Left forelimb (tissue), 1 donor: ENCODE measurements at places on chromosomes 1 and 21.

DNA sequence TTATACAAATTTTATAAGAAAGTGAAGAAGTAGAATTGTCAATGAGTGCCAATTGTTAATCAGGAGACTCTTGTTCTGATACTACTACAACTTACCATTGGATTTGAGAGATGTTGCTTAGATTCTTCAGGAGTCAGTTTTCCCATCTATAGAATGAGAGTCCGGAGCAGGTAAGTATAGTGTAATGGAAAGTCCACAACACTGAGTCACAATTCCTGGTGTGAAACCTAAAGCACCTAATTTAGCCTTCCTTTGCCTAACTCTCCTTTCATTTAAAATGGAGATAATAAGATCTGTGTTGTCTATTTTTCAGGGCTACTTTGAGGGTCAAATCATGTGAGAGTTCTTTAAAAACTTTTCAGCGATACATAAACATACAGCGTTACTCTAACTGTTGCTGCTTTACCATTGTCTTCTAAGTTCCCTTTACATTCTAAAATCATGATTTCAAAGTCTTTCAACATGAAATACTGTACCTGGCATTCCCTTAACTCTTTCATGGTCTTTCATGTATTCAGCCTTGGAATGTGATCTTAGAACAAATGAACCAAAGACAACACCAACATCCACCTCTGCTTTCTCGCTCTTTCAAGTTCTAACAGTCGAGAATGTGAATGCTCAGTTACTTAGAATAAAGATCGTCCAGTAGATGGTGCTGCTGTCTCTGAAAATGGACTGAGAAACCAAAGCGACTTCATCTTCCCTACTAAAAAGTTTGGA is 90.9 kb downstream of the SLC30A10 start:
- no peak for DNase-seq

- DNase-seq = no peak
Observed at GRCh38 chr1:223549740-223550139, 115.8 kb downstream of the CAPN8 start.

DNA sequence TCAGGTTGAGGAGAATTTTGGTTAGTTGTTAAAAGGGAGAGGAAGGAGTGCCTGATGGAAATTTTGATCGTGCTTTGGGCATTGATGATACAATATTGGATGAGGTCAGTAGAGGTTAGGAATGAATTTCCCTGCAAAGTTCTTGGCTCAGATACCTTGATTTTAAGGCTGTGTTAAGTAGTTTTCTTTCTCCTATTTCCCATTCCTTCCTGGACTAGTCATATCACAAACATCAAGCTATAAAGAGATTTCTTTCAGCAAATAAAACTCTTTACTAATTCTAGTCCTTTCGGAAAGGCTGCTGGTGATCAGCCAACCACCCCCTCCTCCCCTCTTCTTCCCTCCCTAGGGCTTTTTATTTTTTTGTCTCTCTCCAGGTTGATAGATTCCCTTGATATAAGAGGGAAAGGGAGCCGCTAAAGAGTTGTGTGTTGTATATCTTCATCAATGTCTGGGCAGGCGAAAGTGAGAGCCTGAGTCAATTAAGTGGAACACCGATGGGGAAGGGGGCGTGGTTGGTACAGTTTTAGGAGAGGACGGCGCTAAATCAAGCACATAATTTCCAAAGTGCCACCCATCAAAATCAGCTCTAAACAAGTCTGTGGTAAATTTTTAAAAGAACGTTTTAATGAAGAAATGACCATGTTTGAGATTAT is 100.1 kb upstream of the PLXNA2 start:
- DNase-seq = no peak

DNA sequence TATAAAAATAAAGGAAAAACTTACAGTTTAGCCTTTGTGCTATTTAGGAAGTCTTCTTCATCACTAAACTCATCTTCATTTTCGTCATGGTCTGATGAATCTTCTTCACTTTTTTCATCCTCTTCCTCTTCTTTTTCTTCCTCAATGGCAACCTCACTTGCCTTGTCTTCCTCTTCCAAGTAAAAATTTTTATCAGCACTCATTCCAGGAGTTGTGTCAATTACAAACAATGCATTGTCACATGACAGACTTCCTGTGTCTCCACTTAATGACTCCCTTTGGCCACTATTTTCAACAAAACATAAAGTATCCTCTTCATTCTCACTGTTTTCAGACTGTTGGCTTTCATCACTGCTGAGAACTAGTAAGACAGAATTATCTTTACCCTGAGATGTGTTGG is 2.8 kb downstream of the DNTTIP2 start:
- DNase-seq = no peak

DNA sequence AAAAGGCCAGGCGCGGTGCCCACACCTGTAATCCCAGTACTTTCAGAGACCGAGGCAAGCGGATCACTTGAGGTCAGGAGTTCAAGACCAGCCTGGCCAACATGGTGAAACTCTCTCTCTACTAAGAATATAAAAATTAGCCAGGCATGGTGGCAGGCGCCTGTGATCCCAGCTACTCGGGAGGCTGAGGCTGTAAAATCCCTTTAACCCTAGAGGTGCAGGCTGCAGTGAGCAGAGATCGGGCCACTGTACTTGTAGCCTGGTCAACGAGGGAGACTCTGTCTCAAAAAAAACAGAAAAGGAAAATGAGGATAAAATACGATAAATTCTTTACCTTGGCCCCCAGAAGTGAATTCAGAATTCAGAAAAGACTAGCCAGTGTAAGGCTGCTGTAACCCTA is 1.6 kb downstream of the TMEM50B start:
- DNase-seq = no peak

DNA sequence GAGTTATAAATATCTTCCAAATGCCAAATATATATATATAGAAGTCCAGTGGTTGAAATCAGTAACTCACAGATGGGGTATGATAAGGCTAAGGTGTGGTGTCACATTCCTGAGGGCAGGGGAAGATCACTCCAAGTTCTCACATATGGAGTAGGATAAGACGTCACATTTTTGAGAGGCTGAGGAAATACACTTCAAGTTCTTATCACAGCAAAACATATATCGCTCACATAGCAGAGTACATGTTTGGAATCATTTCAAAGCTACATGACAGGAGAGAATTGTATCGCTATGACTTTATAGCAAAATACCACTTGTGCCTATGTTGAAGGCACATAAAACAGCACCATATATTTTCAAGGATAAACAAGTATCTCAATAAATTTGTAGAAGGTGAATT is 55.1 kb downstream of the RBM11 start:
- no peak for DNase-seq

DNA sequence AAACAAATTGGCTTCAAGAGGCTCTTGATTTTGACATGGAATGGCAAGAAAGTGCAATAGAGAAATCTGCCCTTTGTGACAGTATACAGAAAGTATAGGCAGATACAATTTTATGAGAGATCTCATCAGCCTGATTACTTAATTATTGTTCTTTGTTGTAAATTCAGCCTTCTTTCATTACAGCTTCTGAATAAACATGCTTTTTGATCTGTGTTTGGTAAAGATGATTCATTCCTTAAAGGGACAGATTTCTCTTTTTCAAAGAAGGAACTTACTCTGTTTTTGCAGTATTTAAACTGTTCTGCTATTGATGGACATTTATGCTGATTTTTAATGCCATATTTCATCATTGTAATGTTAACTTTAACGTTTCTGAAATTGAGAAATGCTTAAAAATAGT is 13.7 kb upstream of the MPC2 start:
- DNase-seq = no peak

GRCh38 chr1:116769561-116769977 is 15.3 kb downstream of the CD2 start:
- no peak for DNase-seq

DNA sequence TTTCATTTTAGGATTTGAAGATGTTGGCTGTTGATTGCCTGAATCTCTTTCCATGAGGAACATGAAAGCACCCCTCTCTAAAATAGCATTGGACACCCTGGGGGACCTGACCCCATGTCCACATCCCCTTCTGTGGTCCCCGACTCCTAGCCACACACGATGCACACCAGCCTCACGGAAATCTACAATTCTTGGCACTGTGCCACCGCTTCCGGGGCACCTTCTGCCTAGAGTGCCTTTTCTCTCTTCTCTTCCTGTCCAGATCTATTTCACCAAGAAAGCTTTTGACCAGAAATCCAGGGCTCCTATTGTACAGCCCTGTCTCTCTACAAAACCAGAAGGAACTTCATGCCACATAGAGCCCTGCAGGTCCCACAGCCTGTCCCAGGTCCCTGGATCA is 50.3 kb downstream of the MYSM1 start:
- no peak for DNase-seq

- no peak for DNase-seq
Observed at GRCh38 chr21:34865400-34866241, 183.5 kb downstream of the RUNX1 start.

- DNase-seq = no peak
Observed at GRCh38 chr1:21775550-21775914, 7.4 kb downstream of the USP48 start.

GRCh38 chr1:177020851-177021589 is 143.5 kb downstream of the ASTN1 start:
- no peak for DNase-seq

- no peak for DNase-seq
Observed at GRCh38 chr1:51689075-51689440, 72.2 kb downstream of the OSBPL9 start.

GRCh38 chr1:44436401-44437106 is 31.5 kb downstream of the RNF220 start:
- no peak for DNase-seq

DNA sequence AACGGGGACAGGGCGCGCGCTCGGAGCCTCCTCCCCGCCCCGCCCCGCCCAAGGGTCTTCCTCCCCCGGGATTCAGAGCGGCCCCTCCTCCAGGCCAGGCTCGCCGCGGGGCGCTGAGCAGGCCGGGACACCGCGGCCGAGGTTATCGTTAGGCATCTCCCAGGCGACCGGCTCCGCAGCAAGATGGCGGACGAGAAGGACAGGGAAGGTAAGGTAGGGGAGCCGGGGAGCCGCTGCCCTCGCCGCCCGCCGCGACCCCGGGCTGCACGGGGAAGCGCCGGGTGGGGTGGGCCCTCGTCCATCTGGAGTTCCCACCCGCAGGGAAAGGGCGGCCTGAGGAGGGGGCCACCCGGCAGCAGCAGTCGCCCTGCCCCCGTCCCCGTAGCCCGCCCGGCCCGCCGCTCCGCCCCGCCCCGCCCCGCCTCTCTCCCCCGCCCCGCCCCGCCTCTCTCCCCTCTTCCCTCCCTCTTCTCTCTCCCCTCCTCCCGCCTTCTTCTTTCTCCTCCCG is 105.9 kb upstream of the HNRNPU start:
- no peak for DNase-seq

DNA sequence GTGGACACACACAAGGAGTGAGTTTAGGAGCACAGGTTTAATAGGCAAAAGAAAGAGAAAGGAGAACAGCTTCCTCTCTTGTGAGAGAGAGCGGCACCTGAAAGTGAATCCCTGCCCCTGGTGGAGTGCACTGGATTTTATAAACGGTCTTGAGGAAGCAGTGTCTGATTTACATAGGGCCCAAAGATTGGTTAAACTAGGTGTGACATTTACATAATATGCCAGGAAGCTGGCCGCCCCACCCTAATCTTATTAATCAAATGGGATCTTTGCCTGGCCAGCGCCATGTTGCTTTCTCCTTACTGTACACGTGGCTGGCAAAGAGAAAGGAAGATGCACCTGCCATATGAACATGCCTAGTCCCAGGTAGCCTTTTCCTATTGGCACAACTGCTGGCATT is 38.7 kb downstream of the CFH start:
- no peak for DNase-seq

- no peak for DNase-seq
Observed at GRCh38 chr1:202659974-202660373, 50.3 kb downstream of the SYT2 start.

GRCh38 chr1:171881442-171881841 is 40.1 kb downstream of the DNM3 start:
- DNase-seq = no peak

DNA sequence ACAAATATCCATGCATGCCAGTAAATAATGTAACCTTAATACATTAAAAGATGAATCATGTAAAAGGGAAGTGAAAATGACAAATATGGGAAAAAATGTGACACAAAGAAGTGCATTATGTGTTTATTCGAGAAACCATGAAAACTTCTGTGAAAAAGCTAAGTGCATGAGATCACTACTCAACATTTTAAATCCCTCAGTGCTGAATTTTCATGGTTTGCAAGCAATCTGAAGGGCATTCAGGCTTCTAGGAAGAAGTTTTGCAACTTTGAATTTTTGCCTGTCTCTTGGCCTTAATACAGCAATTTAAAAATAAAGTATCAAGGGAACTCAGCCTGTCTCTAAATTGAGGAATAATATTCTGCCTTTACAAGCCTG is 78.2 kb downstream of the MAP3K7CL start:
- DNase-seq = no peak
